ENCODE measurements at places on chromosomes 12 and 14. TPM values are rescaled to one million over a fixed set of nuclear protein-coding genes. Genes with fewer than 3 reads are reported as not detected.

The SSTR1 gene
- not detected for total RNA-seq

The HOXC13 gene
- total RNA-seq = not detected

The ZNF891 gene
- total RNA-seq = 1.4 TPM

The TOMM20L gene
- total RNA-seq = not detected

The COQ6 gene
- total RNA-seq = 20.6 TPM

The KLRC4 gene
- total RNA-seq = not detected

The PSEN1 gene
- 33.8 TPM for total RNA-seq

The ALKBH1 gene
- 19.8 TPM for total RNA-seq

The ZDHHC22 gene
- total RNA-seq = not detected

The KRT83 gene
- not detected for total RNA-seq

DNA sequence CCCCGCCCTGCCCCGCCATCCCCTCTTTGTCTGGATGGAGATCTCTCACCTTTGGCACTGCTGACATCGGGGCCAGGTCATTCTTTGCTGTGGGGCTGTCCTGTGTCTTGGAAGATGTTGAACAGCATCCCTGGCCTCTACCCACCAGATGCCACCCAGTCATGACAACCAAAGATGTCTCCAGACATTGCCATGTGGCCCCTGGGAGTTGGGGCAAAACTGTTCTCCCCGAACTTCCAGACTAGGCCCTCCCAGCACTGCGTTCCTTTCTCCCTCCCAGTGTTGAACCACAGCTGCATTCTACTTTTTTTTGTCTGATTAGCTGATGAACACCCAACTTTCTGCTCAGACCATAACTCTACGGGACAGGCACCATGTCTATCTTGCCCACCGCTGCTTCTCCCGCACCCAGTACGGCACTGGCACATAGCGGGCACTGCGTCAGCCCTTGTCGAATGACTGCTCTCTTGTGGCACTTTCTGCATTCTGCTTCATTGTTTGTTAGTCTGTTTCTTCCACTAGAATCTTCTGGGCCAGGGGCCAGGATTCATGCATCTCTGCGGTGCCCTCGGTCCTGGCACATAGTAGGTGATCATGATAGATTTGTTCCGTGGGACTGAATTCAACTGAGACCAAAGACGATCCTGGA is 13.1 kb upstream of the MYL2 start:
- ATAC-seq = no peak

DNA sequence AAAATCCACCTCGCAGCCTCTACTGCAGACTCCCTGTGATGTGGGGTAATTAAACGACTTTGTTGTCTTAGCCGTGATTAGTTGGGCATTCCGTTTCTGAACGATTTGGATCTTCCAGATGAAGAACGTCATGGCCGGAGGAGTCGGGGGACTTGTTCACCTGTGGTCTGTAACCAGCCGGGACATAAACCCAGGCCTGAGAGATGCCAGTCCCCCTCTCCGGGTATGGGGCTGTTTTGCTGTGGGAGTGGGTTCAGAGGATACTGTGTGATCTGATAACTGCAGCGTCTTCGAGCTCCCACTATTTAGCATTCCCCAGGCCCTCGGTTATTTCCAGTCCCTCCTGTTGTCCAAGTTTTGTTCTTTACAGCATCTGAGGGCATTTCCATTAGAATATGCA is 96.1 kb downstream of the PIWIL1 start:
- ATAC-seq = no peak

DNA sequence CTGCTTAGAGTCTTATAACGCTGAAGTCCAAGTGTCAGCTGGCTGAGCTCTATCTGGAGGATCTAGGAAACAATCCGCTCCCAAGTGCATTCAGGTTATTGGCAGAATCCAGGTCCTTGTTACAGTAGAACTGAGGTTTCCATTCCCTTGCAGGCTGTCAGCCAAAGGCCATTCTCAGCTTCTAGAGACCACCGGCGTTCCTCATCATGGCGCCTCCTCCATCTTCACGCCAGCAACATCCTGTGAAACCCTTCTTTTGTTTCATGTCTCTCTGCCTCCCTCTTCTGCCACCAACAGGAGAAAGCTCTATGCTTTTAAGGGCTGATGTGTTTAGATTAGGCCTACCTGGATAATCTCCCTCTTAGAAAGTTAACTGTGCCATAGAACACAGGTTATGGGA is 133.0 kb upstream of the RASSF8 start:
- ATAC-seq = no peak

DNA sequence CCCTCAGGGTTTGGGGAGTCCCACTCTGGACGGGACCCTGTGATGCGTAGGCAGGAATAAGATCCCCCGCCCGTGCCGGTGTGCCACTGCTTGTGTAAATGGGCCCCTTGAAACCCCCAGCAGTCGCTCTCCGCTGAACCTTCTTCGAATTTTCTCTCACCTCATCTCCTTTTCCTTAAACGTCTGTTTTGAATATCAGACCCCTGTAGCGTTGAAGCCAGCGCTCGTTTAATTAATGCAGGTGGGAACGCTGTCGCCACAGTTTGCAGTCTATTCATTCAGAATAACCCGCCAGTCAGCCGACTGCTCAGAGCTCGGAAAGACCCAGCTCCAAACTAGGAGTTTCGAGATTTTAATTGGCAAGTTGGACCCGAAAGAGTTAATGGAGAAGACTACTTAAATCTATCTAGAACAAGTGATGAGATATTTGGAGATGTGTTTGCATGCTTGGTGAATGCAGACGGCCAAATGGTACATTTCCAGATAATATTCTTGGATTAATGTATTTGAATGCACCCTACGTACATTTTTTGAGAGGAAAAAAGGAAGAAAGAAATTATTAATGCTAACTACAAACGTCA is 739 bp upstream of the PPP2R5E start:
- ATAC-seq = no peak

DNA sequence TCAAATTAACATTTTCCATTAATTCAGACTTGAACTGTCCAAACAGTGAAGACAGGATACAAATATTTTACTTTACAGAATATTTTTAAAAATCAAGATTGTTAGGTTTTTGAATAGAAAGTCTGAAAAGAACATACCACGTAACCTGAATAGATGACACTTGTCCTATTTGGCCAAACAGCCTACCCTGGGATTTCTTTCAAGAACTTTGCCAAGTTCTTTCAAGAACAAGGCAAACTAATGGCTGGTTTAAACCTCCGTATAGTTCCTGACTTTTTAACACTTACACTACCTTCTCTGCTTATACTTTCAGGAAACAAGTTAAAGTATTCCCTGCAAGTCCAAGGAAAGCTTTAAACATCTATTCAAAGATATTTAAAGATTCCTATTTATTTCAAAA is 35.0 kb downstream of the MAP4K5 start:
- ATAC-seq = no peak

DNA sequence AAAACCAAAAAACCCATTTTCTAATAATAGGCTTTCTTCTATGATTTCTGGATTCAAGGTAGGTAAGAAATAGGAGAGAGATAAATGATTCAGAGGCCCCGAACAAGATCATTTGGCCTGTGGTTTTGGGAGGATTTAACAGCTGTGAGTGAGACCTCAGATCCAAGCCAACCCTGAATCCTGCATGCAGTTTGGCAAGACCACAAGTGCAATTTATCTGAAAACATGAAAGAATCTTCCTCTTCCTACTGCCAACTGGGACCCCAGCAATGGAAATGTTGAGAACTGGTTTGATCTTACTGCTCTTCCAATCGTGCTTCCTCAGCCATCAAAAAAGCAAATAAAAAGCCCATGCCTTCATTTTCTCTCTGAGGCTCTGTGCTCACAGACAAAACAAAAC is 519.7 kb upstream of the TBX3 start:
- no peak for ATAC-seq

DNA sequence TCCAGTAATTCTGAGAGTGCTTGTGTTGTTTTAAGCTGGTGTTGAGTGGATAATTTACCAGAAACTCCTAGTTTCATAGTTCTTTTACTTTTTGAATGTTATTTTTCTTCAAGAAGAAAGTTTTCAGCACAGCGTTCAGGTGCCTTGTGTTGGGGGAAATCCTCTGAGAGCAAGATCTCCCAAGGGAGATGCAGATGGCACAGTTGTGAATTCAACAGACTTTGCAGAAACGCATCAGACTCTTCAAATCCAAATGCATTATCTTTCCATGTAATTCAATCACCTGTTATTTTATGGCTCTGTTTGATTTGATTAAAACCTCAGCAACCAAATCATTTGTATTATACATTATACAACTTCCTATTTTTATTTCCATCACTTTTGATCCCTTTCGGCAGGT is 439.9 kb downstream of the EGLN3 start:
- no peak for ATAC-seq

GRCh38 chr12:3904999-3905398 is 31.8 kb upstream of the PARP11 start:
- ATAC-seq = peak; percentile 7

GRCh38 chr12:65113621-65114035 is 7.5 kb downstream of the WIF1 start:
- ATAC-seq = peak; percentile 39

DNA sequence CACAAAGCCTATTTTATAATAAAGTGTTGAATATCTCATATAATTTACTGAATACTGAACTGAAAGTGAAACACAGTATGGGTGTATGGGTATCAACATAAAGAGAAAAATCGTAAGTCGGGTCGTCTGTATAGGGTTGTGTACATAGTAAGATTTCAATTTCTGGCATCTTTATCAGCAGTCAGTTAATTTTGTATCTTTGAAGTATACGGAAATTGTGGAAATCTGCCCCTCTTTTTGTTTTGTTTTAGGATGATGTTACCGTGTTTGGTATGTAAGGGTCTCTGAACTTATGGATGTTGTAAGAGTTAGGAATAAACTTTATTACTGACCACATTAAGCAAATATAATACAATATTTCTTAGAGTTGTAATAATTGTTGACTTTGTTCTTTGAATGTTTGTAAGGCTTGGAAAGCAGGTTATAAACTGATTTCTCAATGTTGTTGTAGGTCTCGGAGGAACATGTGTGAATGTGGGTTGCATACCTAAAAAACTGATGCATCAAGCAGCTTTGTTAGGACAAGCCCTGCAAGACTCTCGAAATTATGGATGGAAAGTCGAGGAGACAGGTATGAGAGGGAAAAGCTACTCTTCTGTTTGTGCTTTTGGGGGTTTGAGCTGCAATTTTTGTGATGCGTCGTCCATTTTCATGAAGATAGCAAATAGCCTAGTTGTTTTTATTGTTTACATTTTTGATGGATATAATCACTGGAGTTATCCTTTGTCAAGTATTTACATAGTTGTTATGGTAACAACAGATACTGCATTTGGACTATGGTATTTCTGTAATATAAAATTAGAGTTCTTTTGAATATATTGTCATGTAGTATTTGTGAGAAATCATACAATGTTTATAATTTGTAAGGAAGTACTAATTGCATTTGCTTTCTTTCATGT is 12.0 kb downstream of the EID3 start:
- no peak for ATAC-seq

- no peak for ATAC-seq
Measured at GRCh38 chr12:65593239-65593701, 231.0 kb upstream of the HMGA2 start.

GRCh38 chr14:86838363-86838762 is 1154.6 kb downstream of the GALC start:
- peak; percentile 55 for ATAC-seq

DNA sequence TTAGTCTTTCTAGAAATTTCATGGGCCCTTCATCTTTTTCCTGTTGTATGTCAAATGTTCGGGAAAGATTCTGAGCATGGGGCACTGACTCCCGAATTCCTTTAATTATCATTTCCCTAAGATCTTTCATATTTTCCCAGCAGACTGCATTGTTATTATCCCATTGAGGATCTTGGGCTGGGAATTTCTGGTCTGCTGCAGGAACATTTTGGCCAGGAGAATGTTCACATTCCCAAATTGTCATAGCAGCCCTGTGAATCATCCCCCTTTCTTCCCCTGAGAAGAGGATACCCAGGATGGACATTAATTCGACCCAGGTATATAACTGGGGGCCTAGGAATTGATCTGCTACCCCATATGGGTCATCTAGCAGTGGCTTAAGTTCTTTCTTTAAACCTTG is 112.5 kb downstream of the RIN3 start:
- no peak for ATAC-seq

DNA sequence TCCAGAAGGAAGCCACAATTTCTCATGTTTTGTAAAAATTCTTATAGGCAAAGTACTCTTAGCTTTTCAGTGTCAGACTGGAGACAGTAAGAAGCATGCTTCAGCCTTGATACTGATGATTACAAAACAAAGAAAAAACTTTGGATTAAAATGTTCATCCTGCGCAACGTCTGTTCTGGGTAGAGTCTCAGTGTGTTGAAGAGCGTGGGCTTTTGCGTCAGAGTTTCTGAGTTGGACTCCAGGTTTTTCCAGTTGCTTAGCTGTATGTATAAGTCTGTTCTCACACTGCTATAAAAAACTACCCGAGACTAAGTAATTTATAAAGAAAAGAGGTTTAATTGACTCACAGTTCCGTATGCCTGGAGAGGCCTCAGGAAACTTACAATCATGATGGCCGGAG is 508.1 kb downstream of the DIO2 start:
- ATAC-seq = no peak

DNA sequence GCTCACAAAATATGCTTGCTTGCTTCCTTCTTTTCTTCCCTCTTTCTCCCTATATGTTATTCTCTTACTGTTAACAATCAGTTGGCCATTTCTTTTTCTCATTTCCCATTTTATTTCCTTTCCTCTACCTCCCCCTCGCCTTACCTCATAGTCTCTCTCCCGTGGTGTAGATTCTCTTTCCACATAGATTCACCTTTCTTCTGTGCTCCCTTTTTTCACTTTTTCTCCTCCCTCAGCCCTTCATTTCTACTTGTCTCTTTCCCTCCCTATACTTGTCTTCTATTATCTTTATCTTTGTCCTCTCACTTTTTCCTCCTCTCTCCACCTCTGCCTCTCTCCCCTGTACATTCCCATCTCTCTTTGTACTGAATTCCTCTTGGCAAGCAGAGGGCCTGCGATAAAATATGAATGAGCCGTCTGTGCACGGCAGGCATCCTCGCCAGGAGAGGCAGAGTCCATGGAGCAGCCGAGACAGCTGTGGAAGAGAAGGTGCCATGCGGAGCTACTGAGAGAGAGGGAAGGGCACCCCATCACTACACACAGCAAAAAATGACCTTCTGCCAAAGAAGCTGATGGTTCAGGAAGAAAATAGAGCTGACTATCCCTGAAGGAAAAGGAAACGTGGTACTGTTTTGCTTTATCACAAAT is 12.1 kb downstream of the C14orf93 start:
- ATAC-seq = no peak

DNA sequence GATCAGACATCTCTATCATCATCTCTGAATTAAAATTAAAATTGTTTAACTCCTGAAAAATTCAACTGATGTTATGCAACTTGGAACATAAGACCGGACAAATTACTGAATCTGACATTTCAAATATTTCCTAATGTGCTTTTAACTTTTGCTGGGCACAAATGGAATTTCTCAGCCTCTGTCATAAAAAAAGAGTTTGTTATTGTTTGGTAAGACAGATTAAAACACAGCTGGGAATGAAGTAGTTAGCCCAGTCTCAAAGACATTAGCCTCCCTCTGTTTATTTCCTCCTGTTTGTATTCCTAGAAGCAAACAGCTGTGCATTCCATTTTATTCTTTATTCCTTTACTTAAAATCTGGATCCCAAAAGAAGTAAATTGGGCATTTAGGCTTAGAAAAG is 29.4 kb downstream of the PLEKHA5 start:
- no peak for ATAC-seq

- ATAC-seq = no peak
Measured at GRCh38 chr14:88421286-88421685, 35.8 kb downstream of the SPATA7 start.

GRCh38 chr12:118651487-118651886 is 275.1 kb downstream of the SUDS3 start:
- no peak for ATAC-seq
